ENCODE measurements at places on chromosomes 2 and 18.

GRCh38 chr2:120455390-120455789 lies 109.5 kb downstream of the INHBB start:
- DNase-seq: no peak

DNA sequence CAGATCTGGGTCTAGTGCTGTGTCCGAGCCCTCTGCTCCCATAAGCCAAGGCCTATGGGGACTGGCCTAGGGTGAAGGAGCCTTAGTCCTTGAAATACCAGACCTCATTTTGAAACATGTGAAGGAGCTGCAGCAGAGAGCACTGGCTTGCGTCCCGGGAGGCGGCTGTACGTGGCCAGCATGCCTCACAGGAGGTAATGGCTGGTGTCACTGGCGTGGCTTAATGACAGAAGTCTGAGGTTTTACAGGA lies 72.7 kb upstream of the OTOS start:
- no peak for DNase-seq

DNA sequence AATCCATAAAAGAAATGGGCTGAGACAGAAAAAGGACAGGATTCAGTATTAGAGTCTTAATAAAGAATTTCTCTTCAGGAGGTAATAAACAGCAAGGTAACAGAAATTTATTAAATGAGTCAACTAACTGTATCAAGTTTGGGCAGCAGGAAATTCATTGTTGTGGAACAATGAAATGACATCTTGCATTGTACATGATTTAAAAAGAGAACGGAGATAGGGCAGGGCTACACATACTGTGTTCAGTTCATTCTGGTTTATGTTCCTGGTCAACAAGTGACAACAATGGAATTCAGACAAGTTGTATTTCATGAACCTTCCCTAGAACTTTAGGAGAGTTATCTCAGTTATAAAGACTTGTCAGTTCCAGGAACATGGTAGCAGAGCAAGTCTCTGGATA lies 961.3 kb downstream of the SOCS6 start:
- DNase-seq: no peak

DNA sequence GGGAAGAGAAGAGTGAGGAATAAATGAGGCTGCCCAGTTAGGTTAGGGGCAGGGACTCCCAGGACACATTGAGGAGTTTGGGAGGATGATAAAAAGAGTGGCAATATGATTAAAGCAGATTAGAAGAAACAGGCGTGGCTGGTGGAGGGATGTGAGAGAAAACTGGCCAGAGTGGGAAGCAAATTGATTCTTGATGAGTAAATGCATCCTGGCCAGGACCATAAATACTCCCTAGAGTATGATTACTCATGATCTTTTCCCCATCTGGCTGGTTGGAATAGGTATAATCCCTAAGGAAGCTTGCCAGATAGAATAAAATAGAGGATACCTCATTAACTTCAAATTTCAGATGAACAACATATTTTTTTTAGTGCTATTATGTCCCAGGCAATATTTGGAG lies 21.5 kb upstream of the DAW1 start:
- DNase-seq: no peak

DNA sequence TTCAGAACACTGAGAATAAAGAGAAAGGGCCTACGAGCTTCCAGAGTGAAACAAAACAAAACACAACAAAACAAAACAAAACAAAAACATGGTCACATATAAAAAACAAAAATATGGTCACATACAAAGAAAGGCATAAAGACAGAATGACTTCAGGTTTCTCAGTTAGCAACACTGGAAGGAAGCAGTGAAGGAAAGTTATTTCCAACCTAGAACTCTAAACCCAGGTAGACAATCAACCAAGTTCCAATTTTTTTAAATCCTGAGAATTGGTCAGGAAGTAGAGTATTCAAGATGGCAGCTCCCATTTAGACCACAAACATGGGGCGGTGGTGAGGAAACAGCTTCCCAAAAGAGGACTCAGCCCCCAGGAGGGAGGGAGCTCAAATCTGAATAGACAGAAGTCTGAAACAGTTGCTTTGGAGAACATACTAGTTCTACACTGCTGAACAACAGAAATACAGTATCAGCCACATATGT lies 9.1 kb downstream of the DRC1 start:
- DNase-seq: no peak

DNA sequence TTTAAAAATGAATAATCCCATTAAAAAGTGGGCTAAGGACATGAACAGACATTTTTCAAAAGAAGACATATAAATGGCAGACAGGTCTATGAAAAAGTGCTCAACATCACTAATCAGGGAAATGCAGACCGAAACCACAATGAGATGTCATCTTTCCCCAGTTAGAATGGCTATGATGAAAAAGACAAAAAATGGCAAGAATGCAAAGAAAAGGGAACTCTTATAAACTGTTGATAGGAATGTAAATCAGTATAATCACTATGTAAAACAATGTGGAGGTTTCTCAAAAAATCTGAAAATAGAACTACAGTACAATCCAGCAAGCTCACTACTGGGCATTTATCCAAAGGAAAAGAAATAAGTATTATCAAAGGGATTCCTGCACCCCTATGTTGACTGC lies 169.2 kb downstream of the METTL4 start:
- no peak for DNase-seq

DNA sequence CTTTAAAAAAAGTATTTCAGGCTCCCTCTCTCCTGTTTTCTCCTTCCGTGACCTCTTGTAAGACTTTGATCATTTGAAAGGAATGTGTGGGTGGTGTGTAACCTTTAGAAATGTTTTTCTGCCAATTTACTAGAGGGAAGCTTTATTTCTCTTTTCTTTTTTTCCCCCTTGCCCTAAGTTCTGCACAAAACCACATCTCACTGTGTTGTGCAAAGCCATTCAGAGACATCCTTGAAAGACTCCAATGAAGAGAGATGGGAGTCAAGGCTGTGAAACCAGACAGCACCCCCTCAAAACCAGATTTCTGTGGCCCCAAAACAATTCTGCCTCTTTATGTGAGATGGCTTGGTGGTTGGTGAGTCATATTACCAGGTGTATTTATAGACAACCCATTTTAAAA lies 184.6 kb upstream of the ERBB4 start:
- no peak for DNase-seq

Measured in stimulated activated effector memory CD8-positive, alpha-beta T cell treated with anti-CD3 and anti-CD28 coated beads, Interleukin-12 subunit alpha, Interleukin-12 subunit beta, amount 100 ng/mL, for 72 hours (primary cell).